ENCODE measurements at places on chromosomes 3 and 15. TPM values are rescaled to one million over a fixed set of nuclear protein-coding genes. Genes with fewer than 3 reads are reported as not detected.

The GP5 gene
- total RNA-seq, result not detected

DNA sequence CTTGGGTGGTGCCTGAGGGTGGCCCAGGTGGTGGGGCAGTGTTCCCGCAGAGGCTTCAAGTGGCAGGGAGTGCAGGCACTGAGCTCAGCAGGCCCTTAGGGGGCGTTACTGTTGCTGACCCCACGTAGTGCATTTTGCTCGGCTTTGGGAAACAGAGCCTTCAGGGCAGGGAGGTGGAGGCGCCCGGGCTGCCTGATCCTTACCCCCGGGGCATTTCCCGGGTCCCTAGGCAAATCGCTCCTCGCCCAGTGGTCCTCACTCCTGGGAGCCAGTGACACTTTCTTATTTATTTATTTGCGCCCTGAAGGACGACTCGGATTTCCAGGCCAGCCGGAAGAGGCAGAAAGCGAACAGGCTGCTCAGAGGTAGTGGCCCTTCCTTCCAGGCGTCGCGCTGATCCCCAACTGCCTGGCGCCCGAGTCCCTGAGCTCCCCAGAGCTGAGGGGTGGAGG, 10.1 kb upstream of the FOXB1 start:
- DNase-seq, result no peak

DNA sequence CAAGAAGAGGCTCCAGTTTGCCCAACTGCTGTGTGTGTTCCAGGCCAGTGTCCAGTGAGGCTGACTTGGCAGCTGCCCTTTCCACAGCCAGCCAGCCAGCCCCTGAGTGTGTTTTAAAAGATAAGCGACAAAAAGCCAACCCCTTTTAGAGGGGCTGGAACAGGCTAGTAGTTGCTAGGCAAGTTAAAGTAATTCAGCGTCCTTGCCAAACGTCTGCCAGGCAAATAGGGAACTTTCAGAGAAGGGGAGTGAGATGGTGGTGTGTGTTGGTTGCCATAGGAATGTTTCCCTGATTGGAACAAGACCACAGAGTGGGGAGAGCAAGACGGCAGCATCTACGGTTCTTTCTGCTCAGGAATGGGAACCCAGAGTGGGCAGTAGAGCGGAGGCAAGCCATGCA, 86.3 kb downstream of the TMEM108 start:
- no peak for DNase-seq

DNA sequence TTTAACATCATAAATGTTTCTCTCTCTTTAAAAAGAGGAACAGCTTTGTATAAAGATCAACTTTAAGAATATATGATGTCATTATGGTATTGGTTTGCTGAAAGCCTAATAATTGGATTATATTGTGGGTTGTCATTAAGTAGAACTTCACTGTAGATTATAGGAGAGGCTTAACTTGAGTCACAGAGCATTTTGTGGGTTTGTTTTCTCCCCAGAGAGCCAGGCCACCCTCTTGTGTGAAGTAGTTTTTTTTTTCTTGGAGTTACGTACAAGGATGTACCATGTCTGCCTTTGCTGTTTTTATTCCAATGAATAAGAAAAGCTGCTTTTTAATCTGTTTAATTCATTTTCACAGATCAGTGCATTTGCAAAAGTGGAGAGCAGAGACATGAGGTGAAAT, 354.8 kb upstream of the TBL1XR1 start:
- no peak for DNase-seq

- DNase-seq, result no peak
Measured at GRCh38 chr3:169667166-169668071, 3.9 kb upstream of the MECOM start.

DNA sequence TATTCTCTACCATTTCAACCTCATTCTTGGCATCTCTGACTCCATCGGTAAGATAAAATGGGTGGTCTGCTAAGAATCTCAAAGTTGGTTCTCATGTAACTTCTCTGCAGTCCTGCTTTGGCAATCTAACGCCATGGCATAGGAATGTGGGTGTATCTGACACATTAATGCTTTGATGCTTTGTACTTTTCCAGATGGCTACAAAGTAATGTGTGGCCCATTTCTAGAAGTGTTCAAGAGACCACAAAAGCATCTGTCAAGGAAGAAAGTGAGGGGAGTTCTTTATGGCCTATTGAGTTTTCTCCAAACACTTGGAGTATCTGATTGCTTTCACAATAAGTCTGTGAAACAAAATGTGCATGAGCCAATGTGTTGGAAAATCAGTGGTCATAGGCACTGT, 339.9 kb upstream of the TGFBR2 start:
- DNase-seq, result no peak
